ENCODE measurements at places on chromosomes 2 and 18.
A peak's percentile ranks its signal among the peaks of the same experiment; 100 is the strongest.

GRCh38 chr2:71299507-71299906, 32.1 kb upstream of the ZNF638 start:
- DNase-seq = peak; percentile 45

DNA sequence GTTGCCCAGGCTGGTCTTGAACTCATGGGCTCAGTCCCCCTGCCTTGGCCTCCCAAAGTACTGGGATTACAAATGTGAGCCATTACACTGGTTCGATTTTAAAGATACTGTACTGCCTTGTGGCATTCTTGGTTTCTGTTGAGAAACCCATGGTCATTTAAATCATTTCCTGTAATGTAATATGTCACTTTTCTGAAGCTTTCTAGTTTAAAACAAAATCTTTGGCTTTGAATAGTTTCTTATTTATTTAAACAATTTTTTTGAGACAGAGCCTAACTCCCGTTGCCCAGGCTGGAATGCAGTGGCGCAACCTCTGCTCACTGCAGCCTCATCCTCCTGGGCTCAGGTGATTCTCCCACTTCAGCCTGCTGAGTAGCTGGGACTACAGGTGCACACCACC, 8.9 kb downstream of the ZNF512 start:
- DNase-seq = no peak

DNA sequence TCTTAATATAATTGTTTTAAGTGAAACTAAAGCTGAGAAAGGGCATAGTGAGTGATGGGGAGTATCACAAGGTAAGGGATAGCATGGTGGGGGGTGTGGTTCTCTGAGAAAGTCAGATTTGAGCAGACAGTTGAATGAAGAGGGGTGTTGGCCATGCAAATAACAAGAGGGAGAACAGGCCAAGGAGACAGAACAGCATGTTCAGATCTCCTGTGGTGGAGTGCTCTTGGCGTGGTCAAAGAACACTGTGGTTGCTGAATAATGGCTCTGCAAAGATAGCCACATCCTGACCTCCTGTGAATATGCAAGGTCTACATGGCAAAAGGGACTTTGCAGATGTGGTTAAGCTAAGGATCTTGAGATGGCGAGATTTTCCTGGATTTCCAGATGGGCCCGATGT, 389.2 kb downstream of the TMEM182 start:
- no peak for DNase-seq

GRCh38 chr2:239295377-239296019, 105.3 kb downstream of the HDAC4 start:
- no peak for DNase-seq

GRCh38 chr18:8960740-8961657, 141.5 kb upstream of the NDUFV2 start:
- DNase-seq = peak; percentile 53

- DNase-seq = no peak
Observed at GRCh38 chr18:74976331-74976909, 232.5 kb downstream of the PTGR3 start.

GRCh38 chr2:171128461-171128860, 32.2 kb downstream of the TLK1 start:
- DNase-seq = no peak

GRCh38 chr2:174675615-174676014, 78.0 kb upstream of the WIPF1 start:
- DNase-seq = no peak

DNA sequence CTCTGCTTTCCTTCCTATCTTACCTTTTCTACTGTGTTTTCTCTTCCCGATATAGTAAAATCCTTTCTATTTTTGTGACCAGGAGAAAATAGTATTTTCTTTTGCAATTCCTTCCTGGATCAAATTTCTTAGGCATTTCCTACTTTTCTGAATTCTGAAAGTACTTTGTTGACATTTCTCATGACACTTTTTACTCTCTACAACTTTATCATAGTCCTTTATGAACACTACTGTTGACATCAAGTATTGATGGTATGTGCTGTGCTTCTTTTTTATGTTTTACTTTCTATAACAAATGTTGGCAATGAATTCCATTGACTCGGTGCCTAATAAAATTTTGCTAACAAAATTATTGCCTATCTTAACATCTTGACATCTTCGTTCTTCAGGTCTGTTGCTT, 217.7 kb upstream of the TCF4 start:
- DNase-seq = no peak

GRCh38 chr2:102187496-102188150, 800 bp downstream of the IL1RL2 start:
- no peak for DNase-seq

DNA sequence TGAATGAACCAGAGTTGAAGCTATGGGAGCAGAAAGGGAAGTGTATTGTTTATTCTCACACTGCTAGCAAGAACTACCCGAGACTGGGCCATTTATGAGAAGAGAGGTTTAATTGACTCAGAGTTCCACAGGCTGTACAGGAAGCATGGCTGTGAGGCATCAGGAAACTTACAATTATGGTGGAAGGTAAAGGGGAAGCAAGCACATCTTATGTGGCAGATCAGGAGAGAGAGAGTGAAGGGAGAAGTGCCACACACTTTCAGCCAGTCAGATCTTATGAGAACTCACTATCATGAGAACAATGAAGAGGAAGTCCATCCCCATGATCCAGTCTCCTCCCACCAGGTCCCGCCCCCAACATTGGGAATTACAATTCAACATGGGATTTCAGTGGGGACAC, 383.2 kb upstream of the SLC14A2 start:
- DNase-seq = no peak

GRCh38 chr18:25001803-25002202, 350.2 kb downstream of the ZNF521 start:
- no peak for DNase-seq
